ENCODE measurements at places on chromosomes 11 and 22. TPM values are rescaled to one million over a fixed set of nuclear protein-coding genes. Genes with fewer than 3 reads are reported as not detected.

TSSK2 gene
- total RNA-seq = not detected

DAGLA gene
- total RNA-seq = 4.2 TPM

ART1 gene
- not detected for total RNA-seq

TSGA10IP gene
- not detected for total RNA-seq

LYVE1 gene
- total RNA-seq = not detected

CNIH2 gene
- total RNA-seq = not detected

GAL3ST3 gene
- total RNA-seq = not detected

ZC3H7B gene
- 49.2 TPM for total RNA-seq

PRG3 gene
- total RNA-seq = not detected

OR5B21 gene
- not detected for total RNA-seq

ST14 gene
- total RNA-seq = under 0.01 TPM

QSER1 gene
- 24.5 TPM for total RNA-seq

PDGFD gene
- total RNA-seq = 1.7 TPM
